ENCODE measurements at places on chromosomes 11 and 22.
A peak's percentile ranks its signal among the peaks of the same experiment; 100 is the strongest.

GRCh38 chr11:2212411-2213251, 41.0 kb upstream of the TH start:
- DNase-seq, result no peak

DNA sequence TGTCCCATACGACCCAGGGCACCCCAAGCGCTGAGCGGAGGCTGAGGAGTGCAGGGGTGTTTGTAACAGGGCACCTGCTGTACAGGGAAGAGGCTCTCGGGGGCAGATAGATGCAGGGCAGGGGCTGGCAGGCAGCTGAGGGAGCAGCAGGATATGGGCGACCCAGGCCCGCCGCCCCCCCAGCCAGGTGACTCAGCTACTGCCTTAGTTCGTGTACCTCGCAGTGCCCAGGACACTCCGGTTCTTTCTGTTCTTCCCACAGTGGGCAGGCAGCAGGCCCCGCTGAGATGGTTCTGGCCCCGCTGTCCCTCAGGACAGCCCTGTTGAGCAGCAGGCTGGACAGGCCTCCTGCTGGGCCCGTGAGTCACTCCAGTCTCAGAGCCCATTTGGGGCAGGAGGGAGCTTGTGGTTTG, 16.2 kb downstream of the PHLDA2 start:
- DNase-seq, result no peak

GRCh38 chr22:47307326-47307725, 544.9 kb downstream of the TBC1D22A start:
- peak; percentile 0 for DNase-seq

DNA sequence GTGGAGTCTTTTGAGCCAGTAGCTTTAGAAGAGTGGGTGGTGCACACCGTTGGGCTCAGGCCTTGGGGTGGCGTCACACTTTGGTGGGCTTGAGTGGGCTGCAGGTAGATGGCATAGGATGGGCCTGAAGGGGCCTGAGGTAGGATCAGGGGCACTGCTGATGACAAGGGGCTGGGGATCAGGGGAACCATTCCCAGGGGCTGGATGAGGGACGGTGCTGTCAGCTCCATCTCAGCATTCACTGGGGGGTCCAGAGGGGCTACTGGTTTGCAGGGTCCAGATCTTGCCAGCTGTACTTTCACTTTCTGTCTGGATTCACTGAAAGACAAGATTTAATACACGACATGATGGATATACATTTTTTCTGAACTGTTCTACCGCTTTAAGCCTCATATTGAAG, 11.1 kb downstream of the E2F8 start:
- DNase-seq, result no peak

DNA sequence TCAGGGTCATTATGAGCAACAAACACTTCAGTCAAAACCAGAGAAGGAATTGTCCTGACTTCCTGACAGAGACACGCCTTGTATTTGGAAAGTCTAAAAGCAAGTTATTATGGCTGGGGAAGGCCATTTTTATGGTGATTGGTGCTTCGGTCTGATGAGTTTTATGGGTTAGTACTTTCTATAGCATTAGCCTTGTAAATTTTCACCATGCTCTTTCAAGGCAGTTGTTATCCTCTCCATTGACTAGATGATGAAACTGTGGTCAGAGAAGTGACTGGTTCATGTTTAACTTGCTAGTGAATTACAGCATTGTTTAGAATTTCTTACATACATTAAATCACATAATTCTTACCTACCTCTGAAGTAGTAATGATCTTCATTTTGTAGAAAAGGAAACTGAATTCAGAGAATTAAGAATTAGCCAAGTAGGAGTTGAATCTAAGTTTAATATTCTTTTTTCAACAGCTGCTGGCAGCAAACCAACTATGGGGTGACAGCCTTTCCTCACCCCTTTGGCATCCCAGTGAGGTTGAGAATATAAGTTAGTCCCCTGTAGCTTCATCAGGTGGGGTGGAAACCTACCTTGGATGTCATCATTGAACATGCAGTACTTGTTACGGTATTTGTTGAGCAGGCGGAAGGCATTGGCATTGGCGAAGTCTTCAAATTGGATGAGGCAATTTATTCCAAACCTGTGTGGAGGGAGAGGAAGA, 90.0 kb downstream of the CCDC81 start:
- no peak for DNase-seq

DNA sequence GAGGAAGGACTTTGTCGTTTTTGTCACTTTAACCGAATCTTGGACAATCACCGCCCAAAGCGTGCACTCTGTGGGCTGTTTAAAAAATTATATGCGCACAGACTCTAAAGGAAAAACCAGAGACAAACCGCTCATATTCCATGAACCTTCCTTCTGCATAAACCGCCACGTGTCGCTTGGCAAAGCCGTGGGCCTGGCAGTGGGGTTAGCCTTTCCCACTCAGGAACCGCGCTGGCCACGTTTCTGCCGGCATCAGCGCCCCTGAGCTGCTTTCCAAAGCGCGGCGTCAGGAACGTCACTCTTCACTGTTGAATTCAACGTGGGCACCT, 22.8 kb downstream of the KRTAP5-5 start:
- no peak for DNase-seq

GRCh38 chr11:128814856-128815705, 52.0 kb downstream of the KCNJ1 start:
- peak; percentile 62 for DNase-seq

- no peak for DNase-seq
Observed at GRCh38 chr11:75858042-75858441, 43.0 kb downstream of the UVRAG start.

GRCh38 chr11:19963697-19964387, 196.4 kb downstream of the DBX1 start:
- no peak for DNase-seq

DNA sequence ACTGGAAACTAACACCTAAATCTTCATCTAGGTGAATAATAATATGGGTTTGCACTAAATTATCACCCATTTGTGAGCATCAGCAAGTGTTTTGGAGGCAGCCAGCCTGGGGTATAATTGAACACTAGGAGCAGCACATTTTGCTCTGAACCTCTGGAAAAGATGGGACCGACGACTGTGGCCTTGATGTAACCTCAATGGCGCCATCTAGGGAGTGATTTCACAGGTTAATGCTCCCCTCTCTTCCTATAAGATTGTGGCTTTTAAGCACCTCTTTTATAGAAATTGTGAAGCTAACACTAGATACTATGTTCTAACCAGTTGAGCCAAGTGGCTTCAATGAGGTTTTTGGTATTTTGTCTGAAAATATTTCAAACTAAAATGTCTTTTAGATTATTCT, 203.7 kb downstream of the NELL1 start:
- DNase-seq, result no peak

DNA sequence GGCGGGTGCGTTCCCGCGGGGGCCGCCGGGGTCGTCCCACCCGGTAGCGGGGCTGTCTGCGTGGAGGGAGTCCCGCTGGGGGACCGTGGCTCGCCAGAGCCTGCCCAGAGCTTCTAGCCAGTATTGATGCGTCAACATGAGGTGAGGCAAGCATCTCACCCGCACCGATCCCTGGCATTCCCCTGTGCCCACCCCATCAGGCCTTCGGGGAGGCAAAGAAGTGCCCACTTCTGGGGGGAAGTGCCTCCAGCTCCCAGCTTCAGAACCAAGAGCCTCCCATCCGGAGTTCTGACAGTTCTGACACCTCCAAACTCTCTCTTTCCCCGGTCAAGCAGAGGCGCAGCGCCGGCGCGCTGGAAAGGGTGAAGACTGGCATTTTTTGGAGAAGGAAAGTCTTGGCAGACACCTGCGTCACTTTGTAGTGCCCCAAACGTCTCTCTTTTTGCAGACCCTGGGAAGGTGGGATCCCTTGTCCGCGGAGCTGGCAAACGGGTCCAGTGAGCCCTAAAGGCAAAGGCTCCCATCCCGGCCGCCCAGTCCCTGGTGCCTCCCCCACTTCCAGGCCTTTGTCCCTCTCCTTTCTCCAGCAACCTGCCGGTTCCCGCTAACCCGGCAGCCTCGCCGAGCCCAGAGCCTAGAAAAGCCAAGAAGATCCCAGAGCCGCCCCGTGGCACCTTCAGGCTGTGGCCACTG, 3.2 kb upstream of the PAX6 start:
- no peak for DNase-seq

DNA sequence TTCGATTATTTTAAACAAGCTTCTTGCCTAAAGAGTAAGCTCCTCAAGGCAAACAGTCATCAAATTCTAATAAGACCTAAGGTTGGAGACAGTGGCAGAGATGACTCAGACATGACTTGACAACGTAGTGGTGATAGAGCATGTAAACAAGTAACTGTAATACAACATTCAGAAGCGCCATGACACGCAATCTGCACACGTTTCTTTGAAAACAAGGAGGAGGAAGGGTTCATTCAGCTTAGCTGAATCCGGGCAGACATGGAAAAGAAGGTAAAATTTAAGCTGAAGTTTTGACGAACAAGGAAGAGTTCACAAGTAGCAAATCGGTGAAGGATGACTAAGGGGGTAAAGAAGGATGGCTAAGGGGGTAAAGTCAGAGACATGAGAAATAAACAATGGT, 152.4 kb upstream of the ZC3H12C start:
- peak; percentile 36 for DNase-seq

GRCh38 chr11:12675951-12676711, 1.9 kb downstream of the TEAD1 start:
- no peak for DNase-seq

DNA sequence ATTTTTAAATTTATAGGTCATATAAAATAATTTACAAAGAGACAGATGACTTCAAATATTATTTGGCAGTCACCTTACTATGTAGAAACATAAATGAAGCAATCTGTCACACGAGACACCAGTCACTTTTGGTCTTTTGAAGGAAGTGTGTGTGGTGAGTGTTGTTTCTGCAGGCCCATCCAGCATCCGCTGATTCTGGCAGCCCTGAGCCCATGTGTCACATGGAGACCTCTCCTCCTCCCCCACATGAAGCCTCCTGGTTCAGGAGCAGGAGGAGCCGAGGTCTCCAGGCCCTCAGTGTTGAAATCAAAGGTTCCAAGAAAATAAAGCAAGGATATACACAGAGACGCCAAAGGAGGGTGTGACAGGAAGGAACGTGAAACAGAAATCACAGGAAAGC, 60.1 kb downstream of the ARFGAP3 start:
- DNase-seq, result peak; percentile 48

GRCh38 chr11:111379602-111380136, 594 bp upstream of the POU2AF1 start:
- no peak for DNase-seq

DNA sequence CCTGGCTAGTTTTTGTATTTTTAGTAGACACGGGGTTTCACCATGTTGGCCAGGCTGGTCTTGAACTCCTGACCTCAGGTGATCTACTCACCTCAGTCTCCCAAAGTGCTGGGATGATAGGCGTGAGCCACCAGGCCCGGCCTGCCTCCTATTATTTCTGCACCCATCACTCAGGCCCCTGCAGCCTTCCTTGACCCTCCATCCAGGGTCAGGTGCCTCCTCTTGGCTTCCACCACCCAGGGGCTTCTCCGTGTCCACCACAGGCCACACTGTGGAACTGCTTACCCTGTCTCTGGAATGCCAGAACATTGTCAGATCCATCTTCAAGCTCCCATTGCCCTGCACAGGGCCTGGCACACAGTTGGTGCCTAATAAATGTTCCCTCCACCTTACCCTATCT, 75.4 kb upstream of the RTL6 start:
- no peak for DNase-seq

DNA sequence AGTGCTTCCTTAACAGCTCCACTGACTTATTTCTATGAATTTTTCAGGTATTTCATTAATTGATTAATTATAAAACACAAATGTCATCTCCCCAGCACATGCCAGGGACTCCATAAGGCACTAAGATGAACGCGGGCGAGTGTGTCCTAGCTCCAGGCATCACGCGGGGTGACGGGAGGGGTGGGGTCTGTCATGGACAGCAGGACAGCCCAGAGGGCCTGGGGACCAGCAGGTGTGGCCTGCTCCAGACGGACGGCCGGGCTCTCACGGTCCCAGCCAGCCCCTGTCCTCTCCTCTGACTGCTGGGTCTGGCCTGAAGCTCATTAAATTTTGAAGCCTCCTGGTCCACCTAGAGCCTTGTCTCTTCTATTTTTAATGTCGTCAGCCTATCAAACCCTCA, 531.1 kb downstream of the BRD1 start:
- DNase-seq, result no peak

- peak; percentile 27 for DNase-seq
Observed at GRCh38 chr11:124460459-124460858, 15.0 kb upstream of the OR8B8 start.

GRCh38 chr22:49090853-49091135, 736.9 kb downstream of the BRD1 start:
- DNase-seq, result no peak

DNA sequence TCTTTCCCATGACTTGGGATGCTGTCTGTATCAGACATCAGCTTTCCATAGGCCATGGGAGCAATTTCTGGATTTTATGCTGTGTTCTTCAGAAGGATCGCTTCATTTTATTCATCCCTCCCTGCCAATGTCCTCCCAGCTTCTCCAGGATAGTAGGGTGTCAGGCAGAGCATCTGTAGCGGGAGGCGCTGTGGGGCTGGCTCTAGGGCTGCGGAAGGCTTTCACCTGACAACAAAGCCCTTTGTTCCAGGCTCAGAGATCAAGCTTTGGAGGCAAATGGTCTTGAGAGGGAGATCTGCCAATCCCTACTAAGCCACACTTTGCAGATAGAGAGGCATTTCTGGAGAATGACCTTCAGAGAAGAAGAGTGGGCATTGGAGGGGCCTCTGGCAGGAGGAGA, 29.5 kb upstream of the FTH1 start:
- DNase-seq, result no peak

GRCh38 chr11:45030778-45031177, 80.1 kb upstream of the TP53I11 start:
- DNase-seq, result no peak

DNA sequence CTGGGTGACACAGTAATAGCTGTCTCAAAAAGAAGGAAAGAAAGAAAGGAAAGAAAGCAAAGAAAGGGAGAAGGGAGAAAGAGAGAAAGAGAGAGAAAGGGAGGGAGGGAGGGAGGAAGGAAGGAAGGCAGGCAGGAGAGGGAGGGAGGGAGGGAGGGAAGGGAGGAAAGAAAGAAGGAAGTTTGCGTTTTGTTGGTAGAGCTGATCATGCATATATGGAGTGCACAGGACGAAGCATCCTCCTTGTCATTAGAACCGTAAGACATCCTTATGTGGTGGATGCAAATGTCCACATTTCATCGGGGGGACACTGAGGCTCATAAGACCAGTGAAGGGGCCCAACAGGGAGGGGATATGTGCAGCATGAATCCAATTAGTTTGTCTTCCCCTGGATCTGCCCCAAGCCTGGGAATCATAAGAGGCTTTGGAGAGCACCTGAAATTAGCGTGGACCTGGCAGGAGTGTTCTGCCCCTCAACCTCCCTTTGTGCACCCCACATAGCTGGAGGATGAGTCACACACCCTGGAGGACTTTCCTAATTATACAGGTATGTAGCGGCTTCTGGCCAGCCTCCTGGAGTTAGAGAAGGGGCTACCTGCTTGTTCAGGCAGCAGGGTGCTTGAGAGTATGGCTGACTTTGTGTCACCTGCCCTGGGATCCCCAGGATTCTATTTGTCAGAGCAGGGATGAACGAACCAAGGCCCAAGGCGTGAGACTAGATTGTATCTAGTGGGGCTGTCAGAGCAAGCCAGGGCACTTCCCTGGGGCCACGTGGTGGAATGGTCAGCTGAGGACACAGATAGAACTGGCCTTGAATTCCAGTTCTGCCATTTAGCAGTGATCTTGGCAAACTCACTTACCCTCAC, 119.7 kb upstream of the CD82 start:
- DNase-seq, result no peak
